ENCODE measurements at places on chromosomes 2 and 18.

- DNase-seq: no peak
These were observed 199.2 kb downstream of the PTPRM start for GRCh38 chr18:7766346-7766745.

GRCh38 chr18:52367953-52368742, 28.2 kb downstream of the DCC start:
- no peak for DNase-seq

GRCh38 chr18:23085066-23085465, 50.2 kb upstream of the CABLES1 start:
- DNase-seq: no peak

DNA sequence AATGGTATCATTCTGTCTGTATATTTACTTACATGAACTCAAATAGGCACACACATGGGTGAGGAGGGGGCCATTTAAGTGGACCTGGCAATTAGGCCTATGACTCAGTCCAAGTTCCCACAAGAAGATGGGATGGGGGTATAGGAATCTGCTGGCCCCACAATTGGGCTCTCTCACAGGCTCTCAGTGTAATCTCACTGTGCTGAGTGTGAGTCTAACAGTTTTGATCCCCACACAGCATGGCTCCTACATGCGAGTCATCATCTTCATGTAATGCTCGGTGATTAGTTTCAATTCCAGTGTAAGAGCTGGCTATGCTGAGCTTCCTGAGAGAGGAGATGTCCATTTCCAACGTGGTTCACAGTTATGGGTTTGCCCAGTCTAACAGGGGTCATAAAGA, 114.0 kb downstream of the GATA6 start:
- no peak for DNase-seq

- DNase-seq: no peak
These were observed 129.7 kb downstream of the BARD1 start for GRCh38 chr2:214679736-214680135.

DNA sequence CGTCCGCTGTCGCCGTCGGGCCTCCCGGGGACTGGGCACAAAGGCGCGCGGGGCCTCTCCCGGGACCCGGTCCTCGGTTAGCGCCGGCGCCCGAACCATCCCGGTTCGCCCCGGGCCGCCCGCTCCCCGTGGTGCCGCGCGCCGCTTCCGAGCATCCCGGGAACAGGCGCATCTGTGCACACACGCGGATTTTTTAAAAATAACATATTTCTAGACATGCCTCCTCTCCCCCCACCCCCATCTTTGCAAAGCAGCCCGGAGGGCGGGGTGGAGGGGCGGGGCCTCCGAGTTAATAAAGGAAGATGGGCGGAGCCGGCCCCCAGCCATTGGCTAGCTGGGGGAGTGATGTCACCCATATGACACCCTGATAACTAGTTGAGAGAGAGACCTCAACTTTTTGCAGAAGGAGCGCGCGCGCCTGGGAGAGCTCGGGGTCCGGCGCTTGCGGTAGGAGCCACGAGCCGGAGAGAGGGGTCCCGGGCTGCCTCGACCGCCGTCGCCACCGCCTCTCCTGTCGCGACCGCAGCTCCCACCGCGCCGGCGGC, at the start of gene SOX11:
SOX11 (plus strand) TSS at position 400 of the 545 bp plus-strand sequence. CDS start 338 bp downstream, outside the sequence.
- DNase-seq: no peak

- no peak for DNase-seq
These were observed 12.4 kb downstream of the ATG4B start for GRCh38 chr2:241649927-241650326.

DNA sequence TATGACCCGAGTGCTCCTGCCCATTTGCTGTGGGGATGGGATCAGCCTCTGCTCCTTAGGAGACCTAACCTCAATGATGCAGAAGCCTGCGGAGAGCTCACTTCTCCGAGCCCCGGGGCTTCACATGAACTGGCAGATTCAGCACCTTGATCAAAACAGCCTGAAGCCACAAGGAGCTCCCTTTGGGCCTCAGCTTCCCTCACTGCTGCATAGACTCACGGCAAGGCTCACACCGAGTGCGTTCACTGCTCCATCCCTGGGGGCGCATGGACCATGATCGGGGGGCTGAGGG, 33.0 kb downstream of the CRACDL start:
- DNase-seq: no peak

- DNase-seq: peak; percentile 14
These were observed 244.9 kb upstream of the ZSWIM2 start for GRCh38 chr2:187093771-187094412.

- DNase-seq: no peak
These were observed 134.5 kb upstream of the CTAGE1 start for GRCh38 chr18:22552254-22552653.

- peak; percentile 60 for DNase-seq
These were observed at the start of gene PRKD3 for GRCh38 chr2:37324786-37325624. Gene PRKD3, minus strand, starts transcription at chr2:37324833. Its CDS starts 8,309 bp downstream, at chr2:37316524.
